ENCODE measurements at places on chromosomes 12 and 14. TPM values are rescaled to one million over a fixed set of nuclear protein-coding genes. Genes with fewer than 3 reads are reported as not detected.

The GDF3 gene
- total RNA-seq, result not detected

The LRTM2 gene
- 0.10 TPM for total RNA-seq

The KRT8 gene
- 0.31 TPM for total RNA-seq

The CLEC4C gene
- total RNA-seq, result 3.0 TPM

The TROAP gene
- 0.31 TPM for total RNA-seq

The RND1 gene
- total RNA-seq, result 6.2 TPM

The ASIC1 gene
- total RNA-seq, result under 0.01 TPM

The TMPRSS12 gene
- total RNA-seq, result not detected

The LBHD2 gene
- total RNA-seq, result not detected

The PDE6H gene
- 3.9 TPM for total RNA-seq

The C12orf60 gene
- 0.10 TPM for total RNA-seq

The LUM gene
- total RNA-seq, result 0.10 TPM

The GZMH gene
- total RNA-seq, result 56.1 TPM

The RARG gene
- total RNA-seq, result 6.6 TPM

The RASSF8 gene
- 0.21 TPM for total RNA-seq

The AKAP5 gene
- total RNA-seq, result 2.3 TPM

The ATXN2 gene
- 10.0 TPM for total RNA-seq

The PLD4 gene
- total RNA-seq, result 15.3 TPM

The LRRC74A gene
- total RNA-seq, result not detected

The BCL7A gene
- total RNA-seq, result 6.2 TPM

The OR4E1 gene
- 0.10 TPM for total RNA-seq

The RERGL gene
- not detected for total RNA-seq

The KRT78 gene
- not detected for total RNA-seq

The POTEG gene
- not detected for total RNA-seq

The TAS2R9 gene
- not detected for total RNA-seq

The GPR132 gene
- total RNA-seq, result 98.0 TPM

The KRT71 gene
- total RNA-seq, result not detected

The FAM90A1 gene
- total RNA-seq, result not detected

The OR6C2 gene
- total RNA-seq, result not detected

The DDHD1 gene
- 89.9 TPM for total RNA-seq

The LRP1-AS gene
- not detected for total RNA-seq

The M6PR gene
- total RNA-seq, result 78.2 TPM

The AVPR1A gene
- 1.9 TPM for total RNA-seq

The ALG10 gene
- 12.6 TPM for total RNA-seq

The GZMB gene
- 54.7 TPM for total RNA-seq

The GALNT16 gene
- not detected for total RNA-seq

The SLC38A4 gene
- not detected for total RNA-seq

The OAS1 gene
- 7.7 TPM for total RNA-seq

The ABHD12B gene
- total RNA-seq, result not detected

The LRP1 gene
- 56.0 TPM for total RNA-seq

The EPYC gene
- not detected for total RNA-seq

The FOXN4 gene
- total RNA-seq, result not detected

The SLC6A13 gene
- not detected for total RNA-seq

The GPR65 gene
- 30.2 TPM for total RNA-seq

The RTL1 gene
- total RNA-seq, result not detected

The C12orf50 gene
- total RNA-seq, result under 0.01 TPM

The EPS8 gene
- total RNA-seq, result 4.2 TPM

The RHNO1 gene
- 31.0 TPM for total RNA-seq

The MYF5 gene
- not detected for total RNA-seq

The RTRAF gene
- 99.7 TPM for total RNA-seq

The CPNE6 gene
- not detected for total RNA-seq
